Panc1 (cell line): ENCODE measurements at places on chromosomes 6 and 20. TPM values are rescaled to one million over a fixed set of nuclear protein-coding genes. Genes with fewer than 3 reads are reported as not detected.

DNA sequence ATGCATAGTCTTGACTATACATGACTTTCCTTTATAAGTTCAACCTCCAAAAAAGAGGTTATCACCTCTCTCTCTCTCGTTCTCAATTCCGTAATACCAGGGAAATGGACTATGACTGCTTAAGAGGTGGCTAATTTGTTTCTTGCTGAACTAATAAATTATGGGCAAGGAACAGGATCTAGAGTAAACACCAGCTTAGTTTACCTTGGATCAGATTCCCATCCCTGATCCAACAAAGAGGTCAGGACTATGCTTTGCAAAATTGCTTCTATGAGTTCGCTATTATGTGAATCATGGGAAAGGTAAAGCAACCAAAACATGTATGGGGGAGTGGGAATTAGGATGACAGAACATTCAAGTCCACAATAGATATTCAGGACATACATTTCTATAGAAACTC, 630.7 kb downstream of the HACE1 start:
- no peak for DNase-seq

- no peak for DNase-seq
Observed at GRCh38 chr20:37526839-37527637, 638 bp downstream of the BLCAP start.

- no peak for DNase-seq
Observed at GRCh38 chr6:113676968-113677367, 180.2 kb upstream of the MARCKS start.

- DNase-seq: no peak
Observed at GRCh38 chr6:149354009-149354408, 36.5 kb downstream of the TAB2 start.

- no peak for DNase-seq
Observed at GRCh38 chr6:148757944-148758480, 11.2 kb downstream of the UST start.

- no peak for DNase-seq
Observed at GRCh38 chr20:20344476-20344875, 23.4 kb upstream of the INSM1 start.

DNA sequence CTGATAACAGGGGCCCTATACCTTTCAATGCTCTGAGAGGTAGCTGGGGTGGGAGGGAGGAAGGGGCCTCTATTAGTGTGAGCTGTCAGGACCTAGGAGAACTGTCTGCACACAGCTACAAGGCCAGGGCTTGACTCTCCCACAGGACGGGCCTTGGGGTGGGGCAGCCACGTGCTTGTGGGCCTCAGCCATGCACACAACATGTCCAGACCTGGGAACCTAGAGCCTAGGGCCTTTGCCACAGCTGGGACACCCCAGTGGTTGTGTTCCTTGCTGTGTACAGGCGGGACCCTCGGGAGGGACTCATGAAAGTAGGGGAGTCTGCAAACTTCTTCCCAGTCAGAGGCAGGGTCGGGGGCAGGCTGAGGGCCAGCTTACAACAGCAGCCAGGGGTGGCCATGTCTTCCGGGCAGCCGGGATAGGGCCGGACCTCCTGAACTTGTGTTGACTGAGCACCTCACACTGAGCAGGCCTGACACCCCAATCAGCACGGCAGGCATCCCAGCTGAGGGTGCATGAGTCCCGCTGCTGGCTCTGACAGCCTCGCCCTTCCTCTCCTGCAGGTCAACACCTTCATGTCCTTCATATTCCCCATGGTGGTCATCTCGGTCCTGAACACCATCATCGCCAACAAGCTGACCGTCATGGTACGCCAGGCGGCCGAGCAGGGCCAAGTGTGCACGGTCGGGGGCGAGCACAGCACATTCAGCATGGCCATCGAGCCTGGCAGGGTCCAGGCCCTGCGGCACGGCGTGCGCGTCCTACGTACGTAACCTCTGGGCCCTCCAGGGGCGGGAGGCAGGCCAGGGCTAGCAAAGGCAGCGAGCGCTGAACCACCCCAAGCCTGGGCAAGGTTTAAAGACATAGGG, 41.9 kb upstream of the MRGBP start:
- DNase-seq: no peak

DNA sequence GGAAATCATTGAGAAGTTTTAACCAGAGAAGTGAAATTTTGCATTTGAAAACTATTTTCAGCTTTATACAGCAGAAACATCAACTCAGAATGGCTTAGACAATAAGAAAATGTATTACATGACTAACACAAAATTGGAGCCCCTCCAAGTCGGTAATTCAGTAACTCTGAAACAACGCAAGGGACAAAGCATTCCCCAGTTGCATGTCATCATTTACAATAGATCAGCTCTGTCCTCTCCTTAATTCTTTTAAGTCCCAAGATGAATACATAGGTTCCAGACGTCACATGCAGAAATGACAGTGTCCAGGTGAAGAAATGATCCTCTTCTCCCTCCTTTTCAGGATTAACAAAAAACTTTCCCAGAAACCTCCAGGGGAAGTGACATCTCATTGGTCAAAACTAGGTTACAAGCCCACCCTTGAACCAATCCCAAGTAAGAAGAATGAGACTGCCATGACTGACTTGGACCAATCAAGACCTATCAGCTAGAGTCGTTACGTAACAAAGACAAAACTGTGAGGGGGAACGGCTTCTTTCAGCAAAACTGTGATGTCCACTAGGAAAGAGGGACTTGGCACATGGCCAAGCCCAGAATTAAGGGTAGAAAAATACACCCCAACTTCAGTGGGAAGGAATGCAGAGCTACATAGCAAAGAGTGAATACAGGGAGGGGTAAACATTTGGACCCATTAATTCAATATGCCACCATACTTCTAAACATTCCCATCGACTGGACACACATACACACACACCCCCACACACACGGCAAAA, 149.8 kb upstream of the PRND start:
- no peak for DNase-seq

GRCh38 chr6:166776571-166776970, 149.5 kb upstream of the RPS6KA2 start:
- DNase-seq: no peak

PDE10A gene
- 27.8 TPM for total RNA-seq

TPBG gene
- total RNA-seq: 84.1 TPM

HFE gene
- total RNA-seq: 12.1 TPM

MKKS gene
- 15.6 TPM for total RNA-seq

HBS1L gene
- 79.2 TPM for total RNA-seq

LPIN3 gene
- 21.0 TPM for total RNA-seq

DEF6 gene
- 0.59 TPM for total RNA-seq
